Kidney glomerular epithelial cell (primary cell): ENCODE measurements at places on chromosomes 1 and 21.

DNA sequence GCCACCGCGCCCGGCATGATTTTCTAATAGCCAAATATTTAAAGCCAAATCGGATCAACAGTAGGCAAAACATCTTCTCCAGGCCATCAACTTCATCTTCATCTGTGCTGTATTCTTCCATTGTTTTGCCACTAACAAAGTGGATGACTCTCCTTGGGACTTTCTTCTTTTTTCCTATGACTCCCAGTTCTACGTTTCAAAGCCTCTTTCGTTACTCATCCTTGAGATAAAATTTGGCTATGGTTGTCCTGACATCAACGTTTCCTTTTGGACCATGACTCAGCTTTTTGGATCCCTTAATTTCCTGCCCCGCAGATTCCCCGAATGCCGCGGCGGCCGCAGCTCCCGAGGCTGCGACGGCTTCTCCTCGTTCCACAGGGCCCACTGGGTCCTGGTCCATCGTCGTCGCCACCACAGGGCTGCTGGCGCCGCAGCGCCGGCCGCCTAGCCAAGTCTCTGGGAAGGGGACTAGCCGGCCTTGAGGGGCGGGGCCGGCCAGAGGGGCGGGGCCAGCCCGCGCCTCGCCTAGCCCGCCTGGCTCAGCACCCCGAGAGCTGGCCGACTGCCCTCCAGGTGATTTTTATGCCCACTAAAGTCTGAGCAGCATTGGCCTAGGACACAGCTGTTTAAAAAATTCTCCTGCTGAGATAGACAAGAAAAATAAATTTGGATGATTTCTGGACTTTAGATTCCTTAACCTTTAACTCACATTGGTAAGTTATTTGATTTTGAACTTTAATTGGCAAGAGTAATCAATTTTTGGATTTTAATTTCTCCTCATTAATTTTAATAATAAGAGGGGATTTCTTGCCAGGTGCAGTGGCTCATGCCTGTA, 93.9 kb downstream of the ADCY10 start:
- peak; percentile 71 for DNase-seq

DNA sequence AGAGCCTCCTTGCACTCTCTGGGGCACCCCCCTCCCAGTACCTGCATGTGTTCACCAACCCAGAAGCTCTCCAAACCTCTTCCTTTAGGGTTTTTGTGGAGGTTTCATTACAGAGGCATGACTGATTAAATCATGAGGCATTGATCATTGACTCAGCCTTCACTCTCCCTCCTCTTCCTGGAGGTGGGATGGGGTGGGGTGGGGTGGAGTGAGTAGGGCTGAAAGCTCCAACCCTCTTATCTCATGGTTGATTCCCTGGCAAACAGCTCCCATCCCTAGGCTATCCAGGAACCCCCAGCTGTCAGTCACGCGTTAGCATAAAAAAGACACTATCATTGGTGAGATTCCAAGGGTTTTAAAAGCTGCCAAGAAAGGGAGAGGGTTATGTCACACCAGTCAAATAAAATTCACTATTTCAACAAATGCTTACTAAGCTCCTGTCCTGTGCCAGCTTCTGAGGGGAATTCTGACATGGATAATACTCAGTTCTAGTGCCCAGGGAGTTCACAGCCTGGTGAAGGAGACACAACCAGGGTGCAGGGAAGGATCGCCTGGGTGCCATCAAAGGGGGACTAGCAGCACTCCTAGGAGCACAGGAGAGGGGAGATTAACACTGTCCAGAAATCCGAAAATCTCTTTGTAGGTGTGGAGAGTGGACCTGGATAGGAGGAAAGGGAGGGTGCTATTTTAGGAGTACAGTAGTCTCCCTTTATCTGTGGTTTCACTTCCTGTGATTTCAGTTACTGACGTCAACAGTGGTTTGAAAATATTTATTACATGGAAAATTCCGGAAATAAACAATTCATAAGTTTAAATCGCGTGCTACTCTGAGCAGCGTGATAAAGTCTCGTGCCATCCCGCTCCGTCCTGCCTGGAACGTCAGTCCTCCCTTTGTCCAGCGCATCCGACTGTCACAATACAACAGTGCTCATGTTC, 6.8 kb upstream of the IL24 start:
- no peak for DNase-seq

GRCh38 chr1:4483021-4483625, 171.3 kb upstream of the AJAP1 start:
- DNase-seq: no peak

GRCh38 chr1:201508809-201509208, 1.9 kb upstream of the CSRP1 start:
- DNase-seq: no peak

- DNase-seq: no peak
Observed at GRCh38 chr1:202956969-202957368, 1.1 kb downstream of the ADIPOR1 start.

DNA sequence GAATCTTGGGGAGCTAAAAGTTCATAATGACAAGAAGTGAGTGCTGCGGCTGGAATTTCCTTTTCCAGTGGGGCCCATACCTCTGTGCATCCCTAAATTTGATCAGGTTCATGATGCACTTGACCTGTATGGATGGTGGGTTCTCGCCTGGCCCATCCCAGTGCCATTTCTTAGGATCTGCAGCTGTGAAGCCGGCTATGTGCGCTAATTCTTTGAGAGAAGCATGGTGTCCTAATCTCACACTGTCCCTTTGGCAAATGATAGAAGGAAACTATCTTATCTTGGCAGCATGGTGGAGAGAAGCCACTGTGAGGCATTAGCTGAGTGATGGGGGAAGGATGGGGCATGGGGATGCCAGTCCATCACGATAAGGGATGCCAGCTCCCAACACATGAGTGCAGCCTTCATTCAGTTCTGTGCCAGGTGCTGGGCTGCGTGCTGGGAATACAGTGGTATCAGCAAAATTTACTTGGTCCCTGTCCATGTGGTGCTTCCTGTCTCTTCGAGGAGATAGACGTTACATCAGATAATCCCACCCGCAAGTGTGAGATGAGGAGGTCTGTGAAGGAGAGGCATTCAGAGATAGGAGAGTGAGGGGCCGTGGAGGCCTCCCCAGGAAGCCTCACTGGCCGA, 30.5 kb downstream of the STUM start:
- no peak for DNase-seq

- no peak for DNase-seq
Observed at GRCh38 chr1:37875833-37876232, 16.4 kb upstream of the MTF1 start.

GRCh38 chr1:10626791-10627410, 152.2 kb downstream of the PEX14 start:
- DNase-seq: no peak

DNA sequence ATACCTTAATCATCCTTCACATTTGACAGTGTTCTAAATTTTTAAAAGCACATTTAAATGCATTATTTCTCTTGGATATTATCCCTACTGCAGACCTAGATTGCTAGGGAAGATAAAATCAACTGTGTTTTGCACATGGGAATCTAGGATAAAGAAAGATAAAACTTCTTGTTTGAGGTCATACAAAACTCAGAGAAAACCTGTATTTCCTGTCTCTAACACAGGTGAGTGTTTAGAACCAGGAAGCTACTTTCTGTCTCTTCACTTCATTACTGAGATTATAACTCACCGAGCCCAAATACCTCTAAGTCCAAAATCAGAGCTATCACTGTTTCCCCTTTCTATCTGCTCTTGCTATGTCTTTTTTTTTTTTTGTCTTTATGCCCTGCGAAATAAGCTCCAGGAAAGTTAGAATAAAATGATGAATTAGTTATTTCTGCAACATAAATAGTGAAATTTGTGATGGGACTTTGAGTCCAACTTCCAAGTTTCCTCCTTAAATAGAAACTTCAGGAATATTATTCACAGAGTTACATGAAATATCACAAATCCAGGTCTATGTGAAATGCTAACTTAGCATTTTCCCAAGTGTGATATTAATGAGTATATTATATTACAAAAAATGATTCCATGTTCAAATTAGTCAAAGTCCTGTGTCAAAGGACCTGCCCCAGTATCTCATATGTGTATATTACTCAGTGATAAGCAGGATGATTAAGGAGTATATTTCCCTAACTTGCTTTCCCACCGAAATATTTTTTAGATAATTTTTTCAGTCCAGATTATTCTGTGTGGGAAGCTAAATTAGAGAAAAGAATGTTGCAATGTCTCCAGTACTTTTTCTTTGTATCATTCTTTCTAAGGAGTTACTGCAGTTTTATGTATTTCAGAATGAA, 226.4 kb downstream of the PLA2G4A start:
- no peak for DNase-seq

DNA sequence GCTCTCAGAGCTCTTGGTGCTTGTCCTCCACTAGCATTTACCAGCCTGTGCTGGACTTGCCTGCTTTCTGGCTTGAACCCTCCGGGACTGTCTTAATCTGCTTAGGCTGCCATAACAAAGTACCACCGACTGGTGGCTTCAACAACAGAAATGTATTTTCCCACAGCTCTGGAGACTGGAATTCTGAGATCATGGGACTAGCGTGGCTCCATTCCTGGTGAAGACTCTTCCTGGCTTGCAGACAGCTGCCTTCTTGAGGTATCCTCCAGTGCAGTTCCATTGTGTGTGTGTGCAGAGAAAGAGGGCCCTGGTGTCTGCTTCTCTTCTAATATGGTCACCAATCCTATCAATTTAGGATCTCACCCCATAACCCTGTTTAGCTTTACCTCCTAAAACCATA, 22.0 kb upstream of the RCAN1 start:
- DNase-seq: no peak

DNA sequence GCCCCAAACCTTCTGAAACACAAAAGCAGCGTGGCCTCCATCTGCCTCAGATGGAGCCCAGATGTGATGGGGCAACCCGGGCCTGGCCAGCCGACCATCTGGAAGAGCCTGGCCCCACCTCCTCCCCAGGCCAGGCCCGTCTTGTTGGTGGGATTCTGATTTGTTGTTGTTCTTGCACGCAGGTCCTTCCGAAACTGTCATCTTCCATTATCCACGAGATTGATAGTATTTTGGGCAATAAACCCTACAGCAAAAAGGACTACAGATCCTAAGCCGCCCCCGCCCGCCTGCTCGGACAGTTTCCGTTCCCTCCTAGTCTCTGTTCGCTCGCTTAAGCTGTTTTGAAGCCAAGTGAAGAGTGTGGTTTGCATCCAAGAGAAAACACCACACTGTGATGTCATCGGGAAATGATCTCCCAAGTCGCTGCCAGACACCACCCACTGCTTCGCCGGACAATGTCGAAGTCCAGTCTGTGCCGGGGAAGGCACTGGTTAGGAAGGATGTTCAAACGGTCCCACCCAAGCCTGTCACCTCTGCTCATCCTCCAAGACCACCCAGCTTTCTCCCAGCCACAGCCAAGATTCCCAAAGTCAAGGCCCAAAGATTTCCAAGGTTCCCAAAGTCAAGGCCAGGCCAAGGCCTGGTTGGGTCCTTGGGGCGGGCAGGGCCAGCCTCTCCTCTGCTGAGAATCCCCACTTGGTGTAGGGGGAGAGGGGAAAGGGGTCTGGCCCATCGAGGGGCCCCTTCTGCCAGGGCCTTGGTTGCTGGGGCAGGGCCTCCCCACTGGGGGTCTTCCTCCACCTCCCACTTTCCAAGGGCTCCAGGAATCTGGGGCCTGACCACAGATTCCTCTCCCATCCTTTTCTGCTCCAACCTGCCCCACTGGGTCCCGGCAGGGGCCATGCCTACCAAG, 52.9 kb downstream of the KCNAB2 start:
- DNase-seq: no peak

DNA sequence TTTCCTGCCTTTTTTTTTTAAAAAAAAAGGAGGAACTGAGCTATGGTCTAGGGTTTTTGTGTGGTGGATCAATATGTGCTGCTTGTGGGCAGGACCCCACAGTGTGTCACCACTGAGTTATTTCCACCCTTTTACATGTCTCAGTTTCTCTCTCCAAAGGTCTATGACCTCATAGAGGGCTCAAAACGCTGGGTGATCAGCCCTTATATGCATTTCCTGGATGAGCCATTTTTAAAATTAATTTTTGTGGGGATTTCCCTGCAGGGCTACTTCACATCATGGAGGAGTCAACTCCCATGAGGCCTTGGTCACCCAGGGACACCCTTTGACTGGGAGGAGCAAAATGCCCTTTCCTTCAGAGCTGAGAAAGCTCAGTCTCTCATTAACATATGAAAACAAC, 20.7 kb upstream of the HAO2 start:
- no peak for DNase-seq

DNA sequence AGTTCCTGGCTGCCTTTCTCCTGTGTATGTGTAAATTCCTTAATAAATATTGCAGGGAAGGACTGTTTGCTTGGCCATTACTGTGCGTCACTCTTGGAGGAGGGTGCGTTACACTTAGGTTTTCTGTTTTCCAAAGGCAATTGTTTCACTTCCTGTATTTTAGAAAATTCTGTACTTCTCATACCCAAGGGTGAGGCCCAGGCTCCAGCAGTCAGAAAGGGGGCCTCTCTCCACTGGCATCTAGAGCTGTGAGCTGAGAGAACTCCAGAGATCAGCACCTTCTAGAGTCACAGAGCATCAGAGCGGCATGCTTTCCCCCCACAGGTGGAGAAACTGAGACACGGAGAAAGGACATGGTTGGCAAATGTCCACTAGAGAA, 27.0 kb upstream of the ZFP69B start:
- DNase-seq: no peak

DNA sequence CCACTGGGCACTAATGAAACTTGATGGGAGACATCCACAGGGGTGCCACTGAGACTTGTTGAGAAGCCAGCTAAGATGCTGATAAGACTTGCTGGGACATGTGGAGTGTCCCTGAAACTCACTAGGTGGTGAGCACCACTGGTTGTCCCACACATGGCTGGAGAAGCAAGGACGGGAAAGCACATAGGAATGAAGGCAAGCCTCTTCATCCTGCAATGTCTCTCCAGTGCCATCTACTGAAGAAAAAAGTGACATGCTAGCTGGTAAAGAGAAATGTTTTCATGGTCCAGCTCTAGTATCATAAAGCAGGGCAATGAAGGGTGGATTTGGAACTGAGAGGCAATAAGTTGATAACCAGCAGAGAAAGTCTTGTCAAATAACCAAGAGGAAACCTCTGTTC, 283.0 kb downstream of the PAPPA2 start:
- DNase-seq: no peak

GRCh38 chr1:116404699-116405098, 31.7 kb downstream of the ATP1A1 start:
- DNase-seq: no peak

DNA sequence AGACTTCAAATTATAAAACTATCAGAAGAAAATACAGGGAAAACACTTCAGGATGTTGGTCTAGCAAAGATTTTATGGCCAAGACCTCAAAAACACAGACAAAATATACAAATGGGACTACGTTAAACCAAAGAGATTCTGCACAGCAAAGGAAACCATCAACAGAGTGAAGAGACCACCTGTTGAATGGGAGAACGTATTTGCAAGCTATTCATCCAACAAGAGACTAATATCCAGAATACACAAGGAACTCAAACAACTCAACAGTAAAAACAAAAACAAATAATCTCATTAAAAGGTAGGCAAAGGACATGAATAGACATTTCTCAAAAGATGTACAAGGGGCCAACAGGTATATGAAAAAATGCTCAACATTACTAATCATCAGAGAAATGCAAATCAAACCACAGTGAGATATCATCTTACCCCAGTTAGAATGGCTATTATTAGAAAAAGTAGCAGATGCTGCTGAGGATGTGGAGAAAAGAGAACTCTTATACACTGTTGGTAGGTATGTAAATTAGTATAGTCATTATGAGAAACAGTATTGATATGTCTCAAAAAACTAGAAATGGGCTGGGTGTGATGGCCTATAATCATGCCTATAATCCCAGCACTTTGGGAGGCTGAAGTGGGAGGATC, 112.6 kb downstream of the LRIG2 start:
- no peak for DNase-seq
